Vagina (tissue), 2 donors: ENCODE measurements at places on chromosomes 16 and 17.

GRCh38 chr17:6894206-6894528 is 62.6 kb upstream of the TEKT1 start:
- DNase-seq: no peak

GRCh38 chr17:41678907-41679739 is 9.6 kb upstream of the EIF1 start:
- no peak for DNase-seq

GRCh38 chr17:82638183-82638773 is 10.0 kb downstream of the WDR45B start:
- DNase-seq: no peak

GRCh38 chr16:75351183-75351582 is 82.1 kb downstream of the CFDP1 start:
- no peak for DNase-seq

DNA sequence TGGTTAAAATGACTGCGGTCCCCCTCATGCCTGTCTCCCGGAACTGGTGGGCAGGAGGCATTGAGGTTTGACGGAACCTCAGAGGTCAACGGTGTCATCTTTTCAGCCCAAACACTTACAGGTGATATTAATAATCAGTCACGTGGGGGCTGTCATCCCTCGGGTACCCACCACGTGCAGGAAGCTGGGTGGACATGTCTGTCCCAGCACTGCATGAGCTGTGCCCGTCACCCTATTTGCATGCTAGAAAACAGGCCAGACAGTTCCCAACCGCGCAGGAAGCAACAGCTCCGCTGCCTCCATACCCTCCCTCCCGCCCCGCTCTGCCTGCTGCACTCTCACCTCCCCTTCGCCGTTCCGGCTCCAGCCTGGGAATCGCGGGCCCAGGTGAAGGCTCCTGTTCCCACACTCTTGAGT is 1.4 kb downstream of the SYNGR3 start:
- DNase-seq: no peak

DNA sequence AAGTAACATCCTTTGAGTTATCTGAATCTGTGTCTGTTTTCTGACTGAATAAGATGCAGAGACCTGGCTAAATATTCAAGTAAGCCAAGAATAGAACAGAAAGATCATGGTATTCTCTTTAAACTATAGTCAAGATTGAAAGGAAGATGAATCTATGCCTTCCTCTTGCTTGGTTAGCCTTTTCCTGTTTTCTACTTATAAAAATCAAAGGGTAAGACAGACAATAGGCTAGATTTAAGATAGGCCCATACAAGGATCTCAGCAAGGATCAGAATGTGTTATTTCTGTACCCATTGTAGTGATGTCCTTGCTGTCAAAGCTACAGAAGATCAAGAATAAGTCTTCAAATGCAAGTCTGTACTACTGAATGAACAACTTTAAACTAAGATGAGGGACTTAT is 7.0 kb upstream of the CDR2 start:
- no peak for DNase-seq

DNA sequence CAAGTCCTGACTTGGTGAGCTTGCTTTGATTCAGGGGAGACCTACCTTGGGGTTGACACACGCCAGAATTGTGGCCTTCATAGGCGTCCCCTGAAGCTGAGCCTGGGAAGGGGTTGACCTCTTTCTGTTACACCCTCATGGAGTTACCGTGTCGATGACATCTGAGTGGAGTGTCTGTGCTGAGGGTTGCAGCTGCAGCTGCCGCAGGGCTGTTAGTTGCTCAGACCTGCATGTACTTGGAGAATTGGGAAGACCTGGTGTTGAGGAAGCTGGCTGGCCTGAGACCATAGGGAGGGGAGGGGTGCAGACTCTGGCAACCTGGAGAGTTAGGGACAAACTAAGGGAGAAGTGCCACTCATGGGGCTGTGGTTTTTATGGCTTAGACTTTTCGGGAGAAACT is 9.6 kb downstream of the GSE1 start:
- no peak for DNase-seq

DNA sequence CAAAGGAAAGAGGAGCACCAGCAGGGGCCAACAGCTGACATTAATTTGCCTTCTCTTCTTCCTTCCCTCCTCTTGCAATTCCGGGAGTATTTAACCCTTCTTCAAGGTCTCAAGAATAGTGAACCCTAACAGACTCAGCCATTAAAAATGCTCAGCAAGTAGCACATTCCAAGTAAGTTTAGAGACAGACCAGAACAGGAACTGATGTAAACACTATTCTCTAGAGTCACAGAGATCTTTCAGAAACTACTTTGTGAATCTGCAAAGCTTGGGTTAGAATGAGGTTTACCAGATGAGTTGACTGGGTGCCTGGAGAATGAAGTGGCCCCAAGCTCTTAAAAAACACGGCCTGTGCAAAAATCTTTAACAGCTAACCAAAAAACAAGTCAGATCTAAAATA is 50.9 kb downstream of the TEX2 start:
- DNase-seq: no peak

- no peak for DNase-seq
Measured at GRCh38 chr16:66901626-66902025, 17.1 kb downstream of the CDH16 start.

- DNase-seq: no peak
Measured at GRCh38 chr16:28000314-28001169, 63.0 kb downstream of the GSG1L start.

GRCh38 chr17:44005527-44006271 is 1.3 kb downstream of the NAGS start:
- DNase-seq: no peak

- DNase-seq: no peak
Measured at GRCh38 chr16:30901201-30902028, 5.0 kb downstream of the CTF1 start.

DNA sequence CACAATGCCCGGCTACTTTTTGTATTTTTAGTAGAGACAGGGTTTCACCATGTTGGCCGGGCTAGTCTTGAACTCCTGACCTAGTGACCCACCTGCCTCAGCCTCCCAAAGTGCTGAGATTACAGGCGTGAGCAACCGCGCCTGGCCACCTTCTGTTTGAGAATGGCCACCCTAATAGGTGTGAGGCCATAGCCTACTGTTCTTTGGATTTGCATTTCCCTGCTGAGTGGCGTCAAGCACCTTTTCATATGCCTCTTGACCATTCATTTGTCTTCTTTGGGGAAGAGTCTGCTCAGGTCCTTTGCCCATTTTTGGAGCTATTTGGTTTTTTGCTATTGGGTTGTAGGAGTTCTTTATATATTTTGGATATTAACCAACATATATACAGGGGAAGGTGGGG is 276.7 kb downstream of the PARN start:
- no peak for DNase-seq

DNA sequence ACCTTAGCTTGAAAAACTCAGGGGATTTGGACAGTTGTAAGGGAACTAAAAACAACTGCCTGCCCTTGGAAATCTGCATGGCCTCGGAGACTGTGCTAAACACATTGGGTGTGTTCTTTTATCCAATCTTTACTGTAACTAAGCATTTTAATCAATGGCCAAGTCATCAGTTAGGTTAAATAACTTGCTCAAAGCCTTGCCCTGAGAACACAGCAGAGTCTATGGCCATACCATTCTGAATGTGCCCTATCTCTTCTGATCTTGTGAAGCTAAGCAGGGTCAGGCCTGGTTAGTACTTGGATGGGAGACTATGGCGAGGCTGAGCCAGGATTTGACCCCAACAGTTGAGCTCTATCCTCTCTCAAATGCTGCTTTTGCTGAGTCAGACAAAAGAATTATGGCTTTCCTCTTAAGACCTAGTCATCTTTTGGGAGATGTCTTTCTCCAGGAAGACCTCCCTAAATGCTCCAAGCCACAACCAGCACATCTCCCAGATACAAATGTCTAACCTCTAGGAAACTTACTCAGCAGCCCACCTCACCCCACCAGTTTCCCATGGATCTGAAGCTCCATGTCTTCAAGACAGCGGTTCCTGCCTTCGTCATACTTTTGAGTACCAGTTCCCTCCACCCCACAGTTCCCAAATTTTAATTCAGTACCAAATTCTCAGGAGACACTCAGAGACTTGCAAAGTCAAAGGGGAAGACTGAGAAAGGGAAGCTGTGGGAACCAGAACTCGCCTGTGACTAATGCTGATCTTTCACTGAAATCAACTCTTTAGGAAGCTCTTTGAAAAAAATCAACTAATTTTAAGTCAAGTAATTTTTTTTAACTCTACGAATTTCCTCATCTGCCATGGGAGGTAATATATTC is 336.1 kb downstream of the MAF start:
- DNase-seq: peak; percentile 70

GRCh38 chr16:31010585-31011325 is at the start of gene STX1B:
Gene STX1B, minus strand, starts transcription at chr16:31010638. Its CDS starts 242 bp downstream, at chr16:31010396.
- no peak for DNase-seq

DNA sequence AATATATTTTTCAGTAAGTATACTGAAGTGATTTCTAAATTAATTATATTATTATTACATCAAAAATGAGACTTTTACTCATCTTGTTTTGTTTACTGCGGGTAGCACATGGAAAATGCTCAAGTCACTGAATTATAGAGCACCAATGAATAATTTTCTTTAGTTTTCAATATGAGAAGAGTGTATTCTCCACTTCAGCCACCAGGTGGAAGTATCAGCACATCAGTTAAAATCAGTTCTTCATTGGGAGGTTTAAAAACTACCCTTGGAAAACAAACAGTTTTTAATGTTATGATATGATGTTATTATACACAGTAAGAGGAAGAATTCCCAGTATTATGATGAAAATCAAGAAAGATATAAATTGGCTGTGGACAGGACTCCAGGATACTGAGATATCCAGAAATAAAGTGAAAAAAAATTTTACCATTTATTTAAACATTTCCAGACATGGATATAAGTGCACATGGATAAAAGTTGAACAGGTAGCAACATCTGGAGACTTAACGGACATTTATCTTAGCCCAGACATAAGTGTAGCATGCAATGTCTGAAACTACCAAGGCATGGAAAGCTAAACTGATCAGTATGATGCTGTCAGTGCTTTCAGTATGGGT is 467.3 kb downstream of the KCNJ2 start:
- DNase-seq: no peak

DNA sequence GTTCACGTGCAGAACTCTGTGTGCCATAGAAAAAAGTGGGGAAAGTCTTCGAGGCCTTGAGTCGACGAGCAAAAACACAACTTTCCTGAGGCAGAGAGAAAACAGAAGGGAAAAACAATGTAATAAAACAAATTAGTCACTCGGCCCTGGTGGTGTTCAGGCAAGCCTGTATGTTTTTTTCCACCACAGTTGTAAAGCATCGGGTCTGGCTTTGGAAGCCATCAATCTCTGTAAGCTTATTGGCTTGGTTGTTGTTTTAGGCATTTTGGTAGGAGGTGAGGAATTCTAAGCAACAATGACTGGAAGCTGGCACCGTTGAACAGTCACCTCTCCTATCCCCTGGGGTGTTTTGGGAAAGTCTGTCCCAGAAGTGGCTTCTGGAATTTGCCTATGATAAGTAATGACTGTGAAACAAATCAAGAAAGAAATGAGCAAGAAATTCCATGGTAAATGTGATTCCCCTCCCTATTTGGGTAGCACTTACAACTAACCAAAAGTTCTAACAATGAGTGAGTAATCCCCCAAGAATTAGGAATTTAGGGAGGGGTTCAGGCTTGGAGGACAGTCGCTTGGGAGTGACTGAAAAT is 2.8 kb downstream of the CDH13 start:
- no peak for DNase-seq

GRCh38 chr17:75827308-75828075 is 16.7 kb downstream of the UNC13D start:
- no peak for DNase-seq

GRCh38 chr16:50818380-50818779 is 76.5 kb downstream of the CYLD start:
- DNase-seq: peak; percentile 58

DNA sequence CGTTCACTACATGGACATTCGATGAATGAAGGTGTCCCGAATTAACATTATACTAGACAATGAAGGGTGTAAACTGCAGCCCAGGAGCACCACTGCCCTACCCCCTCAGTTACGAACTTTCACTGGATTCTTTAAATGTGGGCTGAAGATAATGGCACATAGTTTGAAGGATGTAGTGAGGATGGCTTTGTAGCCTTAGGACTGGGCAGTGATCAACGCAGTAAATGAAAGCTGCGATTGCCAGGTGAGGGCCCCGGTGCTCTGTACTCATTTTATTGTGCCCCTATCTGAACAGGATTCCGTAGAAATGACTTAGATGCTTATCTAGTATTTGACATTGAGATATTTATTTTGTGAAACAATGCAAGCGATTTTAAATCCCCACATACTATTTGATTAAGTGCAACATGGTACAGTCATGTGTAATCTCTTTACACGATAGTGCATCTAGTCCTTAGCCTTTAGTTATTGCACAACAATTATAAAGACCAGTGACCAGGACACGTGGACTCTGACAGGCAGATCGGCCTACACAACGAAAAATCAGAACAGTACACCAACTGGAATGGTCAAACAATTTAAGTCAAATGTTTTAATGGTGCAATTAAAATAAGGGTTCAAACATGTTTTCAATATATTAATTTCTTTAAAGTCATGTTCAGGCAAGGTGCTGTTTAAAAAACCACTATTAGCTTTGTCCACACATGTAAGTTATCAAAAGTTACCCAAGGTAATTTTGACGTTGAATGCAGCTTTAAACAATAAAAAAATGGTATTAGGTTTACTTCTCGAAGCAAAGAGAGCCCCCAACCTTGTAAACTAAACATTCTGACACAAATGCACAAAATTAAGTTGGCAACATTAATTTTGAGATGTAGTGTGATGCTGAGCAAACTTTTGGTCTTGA is 17.4 kb upstream of the ERN1 start:
- no peak for DNase-seq

DNA sequence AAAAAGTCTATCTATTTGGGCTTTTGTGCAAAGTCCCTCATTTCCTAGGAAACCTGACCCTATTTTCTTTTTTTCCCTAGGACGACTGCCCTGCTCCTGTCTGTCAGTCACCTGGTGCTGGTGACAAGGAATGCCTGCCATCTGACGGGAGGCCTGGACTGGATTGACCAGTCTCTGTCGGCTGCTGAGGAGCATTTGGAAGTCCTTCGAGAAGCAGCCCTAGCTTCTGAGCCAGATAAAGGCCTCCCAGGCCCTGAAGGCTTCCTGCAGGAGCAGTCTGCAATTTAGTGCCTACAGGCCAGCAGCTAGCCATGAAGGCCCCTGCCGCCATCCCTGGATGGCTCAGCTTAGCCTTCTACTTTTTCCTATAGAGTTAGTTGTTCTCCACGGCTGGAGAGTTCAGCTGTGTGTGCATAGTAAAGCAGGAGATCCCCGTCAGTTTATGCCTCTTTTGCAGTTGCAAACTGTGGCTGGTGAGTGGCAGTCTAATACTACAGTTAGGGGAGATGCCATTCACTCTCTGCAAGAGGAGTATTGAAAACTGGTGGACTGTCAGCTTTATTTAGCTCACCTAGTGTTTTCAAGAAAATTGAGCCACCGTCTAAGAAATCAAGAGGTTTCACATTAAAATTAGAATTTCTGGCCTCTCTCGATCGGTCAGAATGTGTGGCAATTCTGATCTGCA is 12.9 kb downstream of the TMEM98 start:
- DNase-seq: no peak

- DNase-seq: no peak
Measured at GRCh38 chr17:82961366-82962162, 117.8 kb upstream of the METRNL start.

- no peak for DNase-seq
Measured at GRCh38 chr16:21167360-21167759, 8.9 kb downstream of the LDAF1 start.

- DNase-seq: no peak
Measured at GRCh38 chr16:73054813-73055482, 7.0 kb upstream of the ZFHX3 start.

GRCh38 chr16:8943966-8944759 is 19.5 kb downstream of the USP7 start:
- DNase-seq: no peak

- DNase-seq: peak; percentile 87
Measured at GRCh38 chr17:8162233-8162996, at the start of gene VAMP2. Gene VAMP2, minus strand, starts transcription at chr17:8162948. Its CDS starts 69 bp downstream, at chr17:8162879.

GRCh38 chr17:59863616-59864015 is 29.1 kb downstream of the TUBD1 start:
- no peak for DNase-seq
